ENCODE measurements at places on chromosomes 1 and 21.

DNA sequence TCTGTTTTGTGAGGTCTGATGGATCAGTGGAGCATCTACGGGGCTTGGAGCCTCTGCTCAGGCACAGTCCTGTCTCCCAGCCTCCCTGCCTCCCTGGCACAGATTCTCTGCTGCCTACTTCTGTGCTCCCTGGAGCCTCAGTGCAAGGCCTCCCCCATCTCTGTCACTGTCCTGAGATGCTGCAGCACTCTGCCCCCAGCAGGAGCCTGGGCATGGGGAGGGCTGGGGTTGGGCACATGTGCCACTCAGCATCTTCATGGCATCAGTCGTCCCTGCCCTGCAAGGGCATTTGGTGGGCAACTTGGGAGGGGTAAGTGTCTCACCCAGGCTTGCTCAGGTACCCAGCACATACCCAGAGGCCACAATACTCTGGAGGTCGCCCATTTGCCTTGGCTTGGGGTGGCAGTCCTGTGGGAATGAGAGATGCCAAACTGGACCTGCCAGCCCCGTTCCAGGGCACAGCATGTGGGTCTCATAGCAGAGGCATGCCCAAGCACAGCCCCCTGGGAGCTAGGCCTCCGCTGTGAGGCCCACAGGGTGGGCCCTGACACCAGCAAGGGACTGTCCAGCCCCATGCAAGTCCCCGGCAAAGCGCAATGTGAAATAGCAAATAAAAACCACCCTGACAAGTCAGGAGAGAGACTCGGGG is 28.7 kb downstream of the PADI3 start:
- DNase-seq: no peak

DNA sequence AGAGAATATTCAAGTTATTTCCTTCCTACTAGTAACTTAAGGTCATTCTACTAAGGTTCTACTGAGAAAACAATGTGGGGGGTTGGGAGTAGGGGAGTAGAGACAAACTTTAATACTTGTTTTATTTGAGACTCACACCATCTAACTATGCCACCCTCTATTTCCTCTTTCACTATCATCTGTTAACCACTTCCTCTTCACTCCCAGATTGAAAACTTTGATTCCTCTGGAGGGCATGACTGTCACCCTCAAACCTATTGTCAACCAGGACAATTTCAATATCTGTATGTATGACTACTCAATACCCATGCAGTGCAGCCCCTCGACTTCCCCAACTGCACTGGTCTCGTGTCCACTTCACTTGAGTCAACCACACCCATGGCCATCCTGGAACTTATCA is 165.6 kb upstream of the POGK start:
- no peak for DNase-seq

GRCh38 chr1:52186449-52186848 is 44.6 kb downstream of the ZFYVE9 start:
- no peak for DNase-seq

DNA sequence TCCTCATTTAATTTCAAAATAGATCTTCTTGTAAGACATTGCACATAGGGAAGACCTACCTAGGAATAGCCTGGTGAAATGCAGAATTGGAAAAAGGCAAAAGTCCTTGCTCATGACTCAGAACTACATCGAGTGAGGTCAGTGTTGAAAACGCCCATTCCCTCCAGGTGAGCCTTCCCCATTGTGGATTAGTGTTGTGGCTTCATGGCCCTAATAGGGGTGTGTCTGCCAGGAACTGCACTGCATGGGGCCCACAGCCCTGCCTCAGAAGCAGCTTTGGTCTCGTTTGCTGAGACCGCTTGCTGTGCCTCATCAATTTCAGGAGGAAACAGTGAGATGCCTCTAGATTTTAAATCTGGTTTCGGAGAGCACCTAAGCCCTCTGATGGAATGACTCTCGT is 17.0 kb downstream of the TFF3 start:
- DNase-seq: no peak

GRCh38 chr1:63321785-63322113 is 618 bp upstream of the FOXD3 start:
- no peak for DNase-seq

DNA sequence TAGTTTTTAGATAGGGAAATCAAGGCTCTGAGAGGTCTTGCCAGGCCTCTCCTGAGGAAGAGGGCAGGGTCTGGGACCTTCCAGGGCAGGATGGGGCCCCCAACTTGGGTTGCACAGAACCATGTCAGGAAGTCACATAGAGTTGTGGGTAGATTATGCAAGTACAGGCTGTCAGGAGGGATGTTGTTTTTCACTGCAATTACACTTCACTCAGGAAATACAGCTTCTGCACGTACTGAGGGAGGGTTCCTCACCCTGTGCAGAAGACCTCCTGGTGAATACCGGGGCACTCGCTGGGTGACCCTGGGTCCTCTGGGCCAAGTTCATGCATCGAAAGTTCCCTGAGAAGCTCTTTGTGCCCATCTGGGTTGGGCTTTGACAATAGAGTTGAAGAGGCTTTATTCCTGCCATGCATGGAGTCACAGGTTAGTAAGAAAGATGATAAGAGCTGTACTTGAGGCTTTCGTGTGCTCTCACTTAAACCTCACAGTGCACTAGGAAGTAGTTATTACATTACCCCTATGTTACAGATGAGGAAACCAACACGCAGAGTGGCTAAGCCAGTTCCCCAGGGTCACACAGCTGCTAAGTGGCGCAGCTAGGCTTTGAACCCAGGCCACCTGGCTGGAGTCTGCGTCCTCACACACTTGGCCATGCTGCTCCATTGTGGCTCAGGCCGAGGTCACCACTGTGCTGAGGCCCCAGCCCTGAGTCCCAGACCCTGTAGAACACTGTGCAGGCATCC is 16.2 kb upstream of the TNFRSF1B start:
- DNase-seq: no peak

DNA sequence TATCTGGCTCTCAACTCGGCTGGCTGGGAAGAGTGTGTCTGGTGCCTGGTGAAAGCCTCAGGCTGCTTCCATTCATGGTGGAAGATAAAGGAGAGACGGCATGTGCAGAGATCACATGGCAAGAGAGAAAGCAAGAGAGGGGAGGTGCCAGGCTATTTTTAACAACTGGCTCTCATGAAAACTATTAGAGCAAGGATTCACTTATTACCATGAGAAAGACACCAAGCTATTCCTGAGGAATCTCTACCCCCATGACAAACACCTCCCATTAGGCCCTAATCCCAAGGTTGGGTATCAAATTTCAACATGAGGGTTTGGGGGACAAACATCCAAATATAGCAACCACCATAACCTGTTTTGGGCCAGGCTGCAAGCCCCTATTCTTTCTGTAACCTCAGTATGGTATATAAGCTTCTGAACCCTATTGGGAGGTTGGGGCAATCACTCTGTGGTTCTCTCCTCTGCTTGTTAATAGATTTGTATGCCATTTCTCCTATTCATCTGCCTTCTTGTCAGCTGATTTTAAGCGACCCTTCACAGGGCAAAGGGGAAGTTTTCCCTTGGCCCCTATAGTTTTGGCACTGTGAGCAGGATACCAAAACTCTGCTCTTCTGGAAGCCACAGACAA is 179.0 kb upstream of the TNR start:
- DNase-seq: no peak

- DNase-seq: no peak
Measured at GRCh38 chr1:213123536-213123935, 72.5 kb downstream of the RPS6KC1 start.

- no peak for DNase-seq
Measured at GRCh38 chr1:24594328-24594598, 38.4 kb downstream of the NCMAP start.

GRCh38 chr21:37253991-37254390 is 13.1 kb downstream of the VPS26C start:
- DNase-seq: no peak
